ENCODE measurements at places on chromosomes 3 and 15. TPM values are rescaled to one million over a fixed set of nuclear protein-coding genes. Genes with fewer than 3 reads are reported as not detected.

DNA sequence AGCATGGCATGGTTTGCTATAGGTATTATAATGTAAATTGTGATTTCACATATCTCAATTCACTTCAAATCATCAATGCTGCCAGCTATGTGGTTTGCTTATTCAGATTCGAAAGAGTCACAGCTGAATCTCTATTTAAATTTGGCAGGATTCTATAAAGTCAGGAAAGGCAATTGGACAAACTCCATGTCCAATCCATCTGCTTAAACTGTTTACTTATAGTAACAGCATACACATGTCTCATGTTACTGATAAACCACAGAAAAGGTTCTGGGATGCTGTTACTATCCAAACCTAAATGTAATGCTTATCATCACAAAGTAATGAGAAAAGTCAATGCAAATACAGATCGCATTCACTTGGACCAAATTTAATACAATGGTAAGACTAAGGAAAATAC, 229.7 kb downstream of the ISL2 start:
- H3K27me3 ChIP-seq: no peaks in the 10 kb centered on the region
- H3K36me3 ChIP-seq: no peaks in the 10 kb centered on the region
- H3K4me1 ChIP-seq: no peaks in the 10 kb centered on the region
- H3K4me3 ChIP-seq: no peak overlapping the region

DNA sequence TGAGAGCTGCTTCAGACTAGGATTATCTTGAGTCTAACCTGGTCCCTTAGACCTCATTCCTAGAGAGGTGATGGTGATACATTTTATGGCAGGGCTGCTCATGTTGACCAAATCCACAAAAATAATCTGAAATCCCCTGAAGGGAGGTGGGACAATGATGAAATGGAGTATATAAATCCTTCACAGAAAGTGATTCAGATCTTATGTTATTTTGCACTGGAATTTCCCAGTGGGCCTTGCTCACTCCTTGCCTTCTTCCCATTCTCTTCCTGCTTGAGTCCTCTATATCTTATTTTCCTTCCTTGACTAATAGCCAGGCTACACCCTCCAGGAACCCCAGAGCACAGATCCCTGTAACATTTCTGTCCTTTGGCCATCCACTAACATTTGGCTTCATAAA, 10.4 kb upstream of the TMEM202 start:
- no peaks in the 10 kb centered on the region for H3K36me3 ChIP-seq
- no peak for DNase-seq
- H3K4me1 ChIP-seq: no peaks in the 10 kb centered on the region
- H3K4me3 ChIP-seq: no peak overlapping the region
- H3K27ac ChIP-seq: no peak overlapping the region
- H3K27me3 ChIP-seq: peaks cover 44% of the 10 kb centered on the region

The POMGNT2 gene
- 22.8 TPM for total RNA-seq

The FRMD5 gene
- total RNA-seq: 1.4 TPM

The STAB1 gene
- 116 TPM for total RNA-seq
